Kidney tubule cell (primary cell): ENCODE measurements at places on chromosomes 1 and 21.

- DNase-seq, result peak; percentile 76
Measured at GRCh38 chr1:172351754-172352161, 68.7 kb upstream of the C1orf105 start.

DNA sequence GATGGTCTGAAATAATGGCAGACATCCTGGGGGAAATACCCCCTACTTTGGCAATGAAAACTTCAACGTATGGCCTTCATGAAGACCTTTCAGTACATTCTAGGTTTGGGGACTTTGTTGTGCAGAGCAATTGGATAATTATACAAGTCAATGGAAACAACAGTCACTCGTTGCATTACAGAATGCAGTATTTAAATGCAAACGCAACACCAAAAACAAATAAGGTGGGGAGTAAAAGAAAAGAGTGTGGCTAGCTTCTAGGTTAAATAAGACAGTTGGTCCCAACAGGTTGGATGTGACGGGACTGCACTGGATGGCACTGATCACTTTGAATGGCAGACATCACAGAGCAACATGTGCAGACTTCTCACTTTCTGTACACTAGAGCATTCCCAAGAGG, 358.3 kb upstream of the GREM2 start:
- no peak for DNase-seq

GRCh38 chr1:180966312-180966711, 53.6 kb downstream of the KIAA1614 start:
- DNase-seq, result no peak

DNA sequence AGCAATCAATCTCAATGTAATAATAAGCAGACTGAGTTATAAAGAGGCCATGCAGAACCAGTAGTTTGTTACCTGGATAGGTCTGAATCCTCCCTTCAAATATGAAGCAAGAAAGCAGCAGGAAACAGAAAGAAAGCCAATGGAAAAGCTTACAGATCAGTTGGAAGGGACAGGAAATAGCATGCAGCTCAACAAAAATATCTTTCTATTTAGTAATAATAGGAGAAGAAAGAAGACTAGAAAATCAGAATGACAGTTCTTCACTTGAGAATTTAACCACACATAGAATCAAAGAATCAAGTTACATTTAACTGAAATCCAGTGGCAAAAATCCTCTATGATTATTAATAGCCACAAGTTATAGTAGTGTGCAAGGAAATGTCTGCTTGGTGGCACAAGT, 194.4 kb downstream of the EIF4G3 start:
- DNase-seq, result no peak

- no peak for DNase-seq
Measured at GRCh38 chr1:243842161-243842560, 7.9 kb downstream of the AKT3 start.

DNA sequence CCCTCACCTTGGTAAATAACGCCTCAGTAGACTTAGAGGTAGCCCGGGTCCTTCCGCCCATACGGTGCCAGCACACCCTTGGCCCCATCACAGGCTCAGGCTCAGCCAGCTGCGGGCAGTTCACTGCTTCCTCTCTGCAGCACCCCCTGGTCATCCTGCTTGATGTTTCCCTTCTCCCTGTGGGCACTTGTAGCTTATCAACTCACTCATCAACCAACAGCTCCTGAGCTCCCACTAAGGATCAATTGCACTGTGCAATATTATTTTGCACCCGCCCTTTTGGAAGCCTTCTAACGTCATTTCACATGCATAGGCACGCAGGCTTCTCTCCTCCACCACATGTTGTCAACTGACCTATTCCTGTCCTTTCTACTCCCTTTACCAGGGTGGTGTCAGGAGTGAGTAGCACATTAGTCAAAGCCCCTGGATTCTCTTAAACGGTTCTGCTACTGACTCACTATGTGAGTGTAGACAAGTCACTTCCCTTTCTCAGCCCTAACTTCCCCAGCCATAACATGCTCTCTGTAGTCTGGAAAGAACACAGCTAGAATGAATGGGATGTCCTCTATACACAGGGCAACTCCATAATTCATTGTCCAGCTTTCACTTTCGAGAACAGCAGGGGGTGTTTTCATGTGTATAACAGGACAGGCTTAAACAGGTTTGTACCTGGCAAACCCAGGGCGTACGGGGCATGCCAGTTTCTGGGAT, 47.1 kb upstream of the IRF2BP2 start:
- DNase-seq, result peak; percentile 99

DNA sequence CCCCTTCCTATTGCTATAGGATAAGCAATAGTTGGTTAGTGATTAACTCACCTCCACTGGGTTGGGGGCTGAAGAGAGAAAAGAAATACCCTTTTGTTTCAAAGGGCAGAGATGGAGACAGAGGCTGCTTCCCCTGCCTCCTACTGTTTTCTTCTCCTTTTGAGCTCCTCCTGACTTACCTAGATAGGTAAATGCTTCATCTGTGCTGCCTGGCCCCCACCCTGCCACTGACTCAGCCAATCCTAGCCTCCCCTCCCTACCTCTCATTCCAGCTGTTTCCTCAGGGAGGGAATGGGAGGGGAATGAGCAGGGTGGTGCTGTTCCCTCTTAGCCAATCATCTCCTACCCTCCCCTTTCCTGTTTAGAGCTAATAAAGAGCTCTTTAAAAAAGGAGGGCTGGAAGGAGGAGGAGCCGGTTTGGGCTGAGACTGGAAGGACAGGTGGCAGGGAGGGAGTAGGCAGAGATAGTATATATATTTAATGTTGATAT, at the start of gene C1orf116:
C1orf116 (minus strand) TSS at position 229 of the 490 bp plus-strand sequence. CDS start 5,158 bp downstream, outside the sequence.
- DNase-seq, result peak; percentile 96

GRCh38 chr1:43949678-43950077, 2.9 kb downstream of the IPO13 start:
- no peak for DNase-seq

- peak; percentile 22 for DNase-seq
Measured at GRCh38 chr1:61724506-61724812, 482 bp downstream of the TM2D1 start.

- peak; percentile 2 for DNase-seq
Measured at GRCh38 chr1:50521703-50522102, 98.5 kb upstream of the DMRTA2 start.

GRCh38 chr1:219798283-219799030, 129.9 kb downstream of the SLC30A10 start:
- peak; percentile 78 for DNase-seq

- no peak for DNase-seq
Measured at GRCh38 chr1:28885977-28886730, 28.2 kb upstream of the EPB41 start.

GRCh38 chr1:211825980-211826379, 4.6 kb downstream of the LPGAT1 start:
- peak; percentile 63 for DNase-seq

DNA sequence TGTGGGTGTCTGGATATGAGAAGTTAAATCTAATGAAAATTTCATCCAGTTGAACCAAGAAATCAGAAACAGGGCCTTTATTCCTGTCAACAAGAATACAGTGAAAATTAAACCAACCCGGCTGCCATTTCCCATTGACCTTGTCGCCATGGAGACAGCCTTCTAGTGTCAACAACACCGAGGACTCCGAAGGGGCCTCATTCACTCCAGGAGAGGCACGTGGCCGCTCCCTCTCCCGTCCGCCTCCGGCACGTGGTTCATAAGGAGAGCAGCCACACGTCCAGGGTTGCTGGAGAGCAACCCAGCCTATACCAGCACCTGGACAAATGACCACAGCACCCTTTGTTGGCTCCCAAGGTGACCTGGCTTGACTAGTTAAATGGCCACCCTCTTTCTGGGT, 120.3 kb upstream of the VAMP3 start:
- DNase-seq, result peak; percentile 8
